SW 1271 (cell line): ENCODE measurements at places on chromosomes 1 and 21.
A peak's percentile ranks its signal among the peaks of the same experiment; 100 is the strongest.

GRCh38 chr1:22112554-22112953 lies 30.3 kb downstream of the WNT4 start:
- DNase-seq: no peak

DNA sequence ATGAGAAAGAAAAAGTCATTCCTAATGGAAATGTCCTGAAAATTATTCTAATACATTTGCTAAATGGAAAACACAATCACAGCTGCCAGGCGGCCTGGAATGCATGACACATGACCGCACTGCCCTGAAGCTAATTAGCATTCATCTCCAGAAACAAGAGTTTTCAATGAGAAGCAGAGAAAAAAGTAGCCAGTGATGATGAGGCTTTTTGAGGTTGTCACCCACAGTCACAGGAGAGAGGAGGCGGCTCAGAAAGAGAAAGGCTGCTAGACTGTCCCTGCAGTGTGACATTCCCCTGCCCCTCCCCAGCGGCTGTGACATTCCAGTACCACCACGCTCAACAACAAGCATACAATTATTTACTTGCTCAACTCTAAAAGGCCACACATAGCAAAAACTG lies 122.9 kb upstream of the KRTAP19-8 start:
- DNase-seq: no peak

DNA sequence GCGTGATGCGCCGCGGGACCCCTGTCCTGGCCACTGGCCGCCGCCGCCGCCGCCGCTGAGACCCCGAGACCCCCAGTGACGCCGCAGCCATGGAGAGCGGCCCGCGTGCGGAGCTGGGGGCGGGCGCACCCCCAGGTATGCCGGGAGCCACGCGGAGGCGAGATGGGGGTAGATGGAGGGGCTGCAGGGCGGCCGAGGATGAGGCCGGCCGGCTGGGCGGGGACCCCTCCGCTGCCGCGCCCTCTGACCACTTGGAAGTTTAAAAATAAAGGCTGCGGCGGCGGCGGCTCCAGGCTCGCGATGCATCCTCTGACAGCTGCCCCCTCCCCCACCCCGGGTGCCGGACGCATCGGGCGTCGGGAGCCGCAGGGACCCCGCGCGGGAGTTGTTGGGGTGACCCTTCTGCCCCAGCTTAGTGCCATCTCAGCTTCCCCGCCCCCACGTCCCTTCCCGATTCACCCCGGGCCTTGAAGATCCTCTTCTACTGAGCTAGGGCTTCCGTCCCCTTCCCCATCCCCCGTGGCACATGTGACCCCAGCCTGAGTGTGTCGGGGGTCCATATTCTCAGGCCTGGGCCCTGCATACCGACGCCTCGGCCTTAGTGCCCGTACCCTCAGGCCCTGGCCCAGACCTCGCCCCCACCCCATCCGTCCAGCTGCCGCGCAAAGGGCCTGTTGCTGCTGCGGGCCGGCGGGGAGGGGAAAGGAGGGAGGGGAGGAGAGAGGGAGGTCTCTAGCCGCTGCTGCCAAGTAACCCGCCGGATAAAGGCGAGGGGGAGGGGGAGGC lies 562 bp downstream of the MAP7D1 start:
- DNase-seq: no peak

GRCh38 chr21:41726970-41727783 lies 39.7 kb downstream of the RIPK4 start:
- no peak for DNase-seq

DNA sequence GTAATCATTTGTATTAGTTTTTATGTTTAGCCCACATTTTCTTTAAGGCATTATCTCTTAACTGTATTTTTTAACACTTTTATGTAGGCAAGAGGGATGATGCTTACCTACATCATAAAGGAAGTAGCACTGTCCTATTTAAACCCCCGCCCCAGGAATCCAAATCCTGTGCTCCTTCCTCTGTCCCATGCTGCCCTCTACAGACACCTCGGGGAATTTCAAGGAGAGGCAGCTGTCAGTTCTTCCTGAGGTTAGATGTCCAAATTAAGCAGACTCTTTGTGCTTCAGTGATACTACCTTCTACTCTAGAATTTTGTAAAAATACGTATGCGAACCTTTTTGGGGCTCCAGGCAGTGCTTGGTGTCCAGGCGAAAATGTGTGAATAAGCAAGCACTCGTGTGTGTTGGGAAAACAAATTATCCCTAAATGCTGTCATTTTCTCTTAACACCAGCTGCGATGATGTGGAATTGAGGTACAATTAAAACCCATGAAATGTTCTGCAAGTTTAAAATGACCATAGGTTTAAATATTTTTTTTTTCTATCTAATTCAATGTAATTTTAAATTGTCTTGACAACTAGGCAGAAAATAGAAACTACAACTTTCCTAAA lies 19.2 kb downstream of the CRCT1 start:
- peak; percentile 38 for DNase-seq

- no peak for DNase-seq
These were observed 8.3 kb upstream of the CSRP1 start for GRCh38 chr1:201515062-201515750.

DNA sequence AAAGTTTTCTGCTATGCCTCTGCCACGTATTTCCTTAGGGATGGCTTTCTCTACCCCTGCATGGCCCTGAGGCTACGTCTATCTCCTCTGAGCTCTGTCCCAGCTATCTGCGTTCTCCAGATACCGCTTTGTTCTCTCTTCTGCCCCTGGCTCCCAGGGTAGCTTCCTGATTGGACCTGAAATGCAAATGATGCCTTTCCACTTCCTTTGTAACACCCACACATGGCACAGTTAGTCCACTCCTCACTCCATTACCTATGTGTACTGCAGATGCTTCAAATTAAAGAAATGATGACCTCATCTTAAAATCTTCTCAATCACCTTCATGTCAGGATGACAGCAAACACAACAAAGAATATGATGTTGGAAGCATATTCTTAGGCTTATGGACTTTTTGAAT lies 138.6 kb upstream of the POGK start:
- no peak for DNase-seq

DNA sequence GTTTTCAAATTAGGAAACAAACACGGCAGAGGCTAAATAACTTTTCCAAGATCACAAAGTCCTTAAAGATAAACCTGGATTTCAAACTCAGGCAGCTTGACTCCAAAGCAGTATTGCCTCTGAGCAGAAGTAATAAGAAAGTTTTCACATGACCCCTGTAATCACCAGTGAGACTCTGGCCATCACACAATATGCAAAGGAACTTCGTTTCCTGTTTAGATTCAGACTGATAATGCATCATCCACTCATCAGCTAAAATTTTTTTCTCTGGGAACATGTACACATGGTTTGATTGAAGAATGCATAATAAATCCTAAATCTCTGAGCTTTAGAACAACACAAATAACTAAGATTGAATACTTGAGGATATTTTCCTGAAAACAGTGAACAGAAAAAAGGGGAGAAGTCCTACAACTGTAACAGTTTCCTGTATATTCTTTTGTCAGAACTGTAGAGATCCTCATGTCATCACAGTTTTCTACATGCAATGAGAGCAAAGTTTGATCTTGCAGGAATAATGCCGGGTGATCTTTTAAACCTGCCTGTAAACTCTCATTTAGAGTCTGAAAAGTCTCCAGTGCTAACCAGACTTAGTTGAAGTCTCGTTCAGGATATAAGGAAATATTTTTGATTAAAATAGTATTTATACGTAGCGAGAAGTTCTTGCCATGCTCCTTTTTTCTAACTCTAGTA lies 225.3 kb downstream of the SPATA17 start:
- no peak for DNase-seq

DNA sequence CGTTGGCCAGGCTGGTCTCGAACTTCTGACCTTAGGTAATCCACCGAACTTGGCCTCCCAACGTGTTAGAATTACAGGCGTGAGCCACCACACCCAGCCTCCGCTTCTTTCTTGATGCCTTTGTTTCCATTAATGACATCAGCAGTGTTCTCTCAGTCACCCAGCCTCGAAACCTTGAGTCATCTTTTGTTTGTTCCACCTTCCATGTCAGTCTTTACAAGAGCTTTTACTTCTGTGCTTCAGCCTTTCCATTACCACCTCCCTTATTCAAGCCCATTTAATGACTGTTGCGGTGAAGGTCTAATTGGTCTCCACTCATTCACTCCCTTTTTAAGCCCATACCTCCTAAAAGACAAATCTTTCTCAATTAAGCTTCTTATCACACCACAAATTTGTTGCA lies 146.6 kb upstream of the ADGRL2 start:
- DNase-seq: no peak

GRCh38 chr21:29642551-29643245 lies 297.1 kb downstream of the GRIK1 start:
- DNase-seq: no peak

GRCh38 chr1:89363638-89364536 lies at the start of gene GBP6:
TSS of gene GBP6 (plus strand) at chr1:89364059. CDS start at chr1:89368552, 4,493 bp downstream.
- DNase-seq: no peak

DNA sequence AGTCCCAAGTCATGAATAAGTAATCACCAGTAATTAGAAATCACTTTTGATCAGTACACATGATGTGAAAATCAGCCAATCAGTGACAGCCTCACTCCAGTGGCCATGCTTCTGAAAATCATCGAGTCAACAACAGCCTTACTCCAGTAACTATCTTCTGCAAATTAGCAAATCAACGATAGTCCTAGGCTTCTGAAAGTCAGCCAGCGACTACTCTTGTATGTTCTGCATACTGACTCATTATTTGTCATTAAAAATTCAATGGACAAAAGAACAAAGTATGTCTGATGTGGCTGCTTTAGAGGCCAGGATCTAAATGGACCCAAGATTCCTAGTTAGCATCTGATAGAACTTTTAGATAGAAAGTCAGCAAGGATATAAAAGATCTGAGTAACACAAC lies 102.5 kb downstream of the GPR52 start:
- DNase-seq: no peak

GRCh38 chr1:172180501-172181285 lies 239.8 kb upstream of the C1orf105 start:
- DNase-seq: no peak

GRCh38 chr1:196501760-196502428 lies 106.3 kb downstream of the KCNT2 start:
- no peak for DNase-seq

- DNase-seq: no peak
These were observed 261.5 kb downstream of the GPATCH2 start for GRCh38 chr1:217369271-217369981.

DNA sequence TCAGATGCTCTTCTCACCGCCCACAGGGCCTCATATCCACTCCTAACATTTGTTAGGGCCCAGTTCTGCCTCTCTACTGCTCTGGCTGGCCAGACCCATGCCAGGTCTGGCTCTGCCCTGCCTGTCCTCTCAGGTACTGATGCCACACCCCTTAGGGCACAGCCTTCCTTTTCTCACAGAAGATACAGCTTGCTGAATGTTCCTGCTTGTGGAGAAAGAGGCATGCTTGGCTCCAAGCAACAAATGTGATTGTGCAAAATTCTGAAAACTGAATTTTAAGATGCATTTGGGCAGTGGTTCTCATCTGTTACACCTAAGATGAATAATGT lies 178.1 kb downstream of the TGFBR3 start:
- DNase-seq: no peak

GRCh38 chr1:153760440-153760839 lies 14.8 kb upstream of the SLC27A3 start:
- DNase-seq: no peak

- DNase-seq: no peak
These were observed 1.1 kb upstream of the KNCN start for GRCh38 chr1:46552357-46553237.

DNA sequence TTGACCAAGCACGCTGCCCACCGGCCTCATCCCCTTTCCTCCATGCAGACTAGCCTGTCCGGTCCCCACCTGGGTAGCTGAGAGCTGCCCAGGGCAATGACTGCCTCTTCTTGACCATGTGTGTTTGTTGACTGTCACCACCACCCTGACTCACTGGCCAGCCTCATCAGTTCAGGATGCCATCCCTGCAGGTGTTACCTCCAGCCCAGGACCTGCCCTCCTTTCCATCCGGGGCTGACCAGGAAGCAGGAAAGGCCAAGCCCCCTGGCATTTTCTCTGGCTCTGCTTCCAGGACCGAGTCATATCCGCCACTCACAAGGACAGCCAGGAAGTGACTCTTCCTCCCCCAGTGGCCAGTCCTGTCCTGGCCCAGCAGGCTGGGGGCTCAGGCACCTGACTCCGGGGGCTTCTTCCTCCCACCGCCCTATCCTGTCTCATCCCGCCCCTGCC lies 17.1 kb downstream of the EPHA2 start:
- peak; percentile 67 for DNase-seq

GRCh38 chr1:208369045-208369444 lies 124.9 kb upstream of the PLXNA2 start:
- DNase-seq: no peak

- no peak for DNase-seq
These were observed 88.2 kb downstream of the MIS18A start for GRCh38 chr21:32190493-32191144.

DNA sequence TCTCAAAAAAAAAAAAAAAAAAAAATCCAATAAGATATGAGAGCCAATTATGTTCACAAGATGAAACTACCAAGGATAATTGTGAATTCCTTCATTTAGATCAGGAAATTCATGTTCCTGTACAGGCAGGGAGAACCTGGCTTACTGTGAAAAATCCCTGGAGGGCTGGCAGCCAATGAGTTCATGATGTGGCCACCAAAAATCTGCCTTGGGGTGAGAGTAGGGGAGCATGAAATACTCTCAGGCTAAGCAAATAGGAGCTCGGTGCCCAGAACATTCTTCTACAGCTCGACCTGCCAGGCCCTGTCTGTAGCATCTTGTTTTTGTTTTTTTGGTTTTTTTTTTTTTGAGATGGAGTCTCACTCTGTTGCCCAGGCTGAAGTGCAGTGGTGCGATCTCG lies 50.1 kb downstream of the PIK3CD start:
- no peak for DNase-seq

DNA sequence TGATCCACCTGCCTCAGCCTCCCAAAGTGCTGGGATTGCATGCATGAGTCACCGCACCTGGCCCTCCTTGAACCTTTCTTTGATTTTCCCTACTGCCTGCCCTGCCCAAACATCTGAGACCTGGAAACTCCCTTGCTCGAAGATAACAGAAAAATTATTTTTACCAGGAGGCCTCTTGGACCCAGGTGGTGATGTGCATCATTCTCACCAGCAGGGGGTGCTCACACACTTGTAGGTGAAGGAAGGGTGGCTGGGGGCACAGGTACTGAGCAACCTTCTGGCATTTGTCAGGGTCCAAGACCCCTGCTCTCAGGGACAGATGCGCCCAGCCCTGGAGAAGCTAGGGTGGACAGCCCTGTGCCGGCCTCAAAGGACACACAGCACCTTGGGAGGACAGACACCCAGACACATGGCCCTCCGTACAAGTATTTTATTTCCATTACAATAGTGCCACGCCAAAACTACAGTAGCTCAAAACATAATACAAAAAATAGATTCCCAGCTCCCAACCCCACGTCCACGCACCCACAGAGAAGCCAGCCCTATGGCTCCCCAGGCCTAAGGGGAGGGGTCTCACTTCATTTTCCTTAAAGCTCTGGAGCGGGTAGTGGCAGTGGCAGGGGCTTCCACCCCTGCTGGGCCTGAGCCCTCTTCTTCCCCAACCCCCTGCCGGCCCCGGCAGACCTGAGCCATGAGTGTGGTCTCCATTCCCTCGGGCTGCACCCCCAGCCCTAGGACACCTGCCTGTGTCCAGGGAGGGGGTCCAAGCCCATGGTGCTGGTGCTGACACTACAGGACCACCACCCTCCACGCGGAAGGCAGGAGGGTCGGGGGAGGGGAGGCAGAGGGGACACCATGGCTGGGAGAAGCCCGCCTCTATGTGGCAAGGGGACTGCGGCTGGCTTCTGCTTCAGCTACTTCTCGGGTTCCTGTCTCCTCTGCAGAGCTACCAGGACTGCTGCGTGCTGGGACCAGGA lies 40.4 kb upstream of the EIF4G3 start:
- DNase-seq: no peak

GRCh38 chr1:2130871-2131289 lies 63.7 kb downstream of the FAAP20 start:
- DNase-seq: no peak
